Non-pigmented ciliary epithelial cell (primary cell): ENCODE measurements at places on chromosomes 6 and 20.

DNA sequence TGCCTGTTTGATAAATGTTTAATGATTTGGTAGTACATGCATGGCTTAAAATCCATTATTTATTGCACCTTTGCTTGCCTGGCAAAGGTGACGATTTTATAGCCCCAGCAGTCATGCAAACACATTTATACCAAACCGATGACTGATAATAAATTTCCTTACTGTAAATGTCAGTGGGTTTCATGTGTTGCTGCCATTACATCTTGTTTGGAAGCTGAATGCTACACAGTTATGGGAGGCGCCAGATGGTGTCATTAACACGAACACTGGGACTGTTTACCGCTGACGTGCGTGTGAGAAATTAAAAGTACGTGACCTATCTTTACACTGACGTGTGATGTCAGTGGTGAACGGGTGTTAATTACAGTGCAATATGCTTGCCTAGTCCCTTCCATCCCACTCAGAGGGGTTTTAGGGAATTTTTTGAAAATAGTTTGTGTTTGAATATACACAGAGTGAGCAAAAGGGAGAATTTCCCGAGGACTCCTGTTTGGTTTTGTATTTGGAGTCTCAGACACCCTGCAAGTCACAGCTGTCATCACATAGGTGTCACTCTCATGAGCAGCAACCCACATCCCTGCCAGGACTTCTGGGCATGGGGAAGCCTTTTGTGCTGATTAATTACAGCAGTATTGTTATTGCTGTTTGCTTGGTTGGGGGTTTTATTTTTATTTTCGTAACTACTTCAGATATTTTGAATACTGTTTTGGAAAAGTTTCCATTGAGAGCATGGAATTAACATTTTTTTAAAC, 151.8 kb upstream of the INSM1 start:
- DNase-seq = no peak

DNA sequence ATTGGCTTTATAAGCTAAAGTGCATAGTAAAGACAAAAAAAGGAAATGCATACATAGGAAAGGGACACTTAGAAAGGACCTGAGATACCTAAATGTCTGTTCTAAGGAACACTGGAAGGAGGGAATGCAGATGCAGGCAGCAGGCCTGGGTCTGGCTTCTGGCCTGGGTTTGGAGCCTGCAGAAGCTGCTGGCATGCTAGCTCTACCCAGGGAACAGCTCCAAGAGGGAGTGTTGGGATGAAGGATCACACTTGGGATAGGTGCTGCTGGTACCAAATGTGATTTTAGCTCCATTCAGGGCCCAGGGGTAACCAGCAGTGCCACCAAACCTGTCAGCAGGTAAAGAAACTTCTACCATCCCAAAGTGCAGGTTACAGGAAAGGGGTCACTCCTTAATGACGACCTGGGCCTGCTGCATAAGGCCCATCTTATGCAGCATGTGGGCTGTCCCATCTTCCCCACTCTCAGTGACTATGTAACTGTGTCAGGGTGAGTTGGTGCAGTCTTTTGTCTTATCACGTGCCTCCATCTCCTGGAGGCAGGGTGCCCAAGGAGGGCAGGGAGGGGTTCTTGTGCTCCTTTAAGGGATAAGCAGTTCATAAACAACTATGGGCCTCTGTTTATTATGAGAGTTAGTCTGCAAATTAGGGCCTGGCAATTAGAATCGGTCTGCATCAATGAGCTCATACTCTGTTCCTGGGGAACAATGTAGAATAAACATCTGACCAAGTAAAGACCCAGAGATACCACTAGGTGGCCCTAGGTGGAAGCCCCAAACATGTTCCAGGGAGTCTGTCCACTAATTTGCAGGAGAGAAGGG, 26.9 kb downstream of the DDX27 start:
- no peak for DNase-seq

DNA sequence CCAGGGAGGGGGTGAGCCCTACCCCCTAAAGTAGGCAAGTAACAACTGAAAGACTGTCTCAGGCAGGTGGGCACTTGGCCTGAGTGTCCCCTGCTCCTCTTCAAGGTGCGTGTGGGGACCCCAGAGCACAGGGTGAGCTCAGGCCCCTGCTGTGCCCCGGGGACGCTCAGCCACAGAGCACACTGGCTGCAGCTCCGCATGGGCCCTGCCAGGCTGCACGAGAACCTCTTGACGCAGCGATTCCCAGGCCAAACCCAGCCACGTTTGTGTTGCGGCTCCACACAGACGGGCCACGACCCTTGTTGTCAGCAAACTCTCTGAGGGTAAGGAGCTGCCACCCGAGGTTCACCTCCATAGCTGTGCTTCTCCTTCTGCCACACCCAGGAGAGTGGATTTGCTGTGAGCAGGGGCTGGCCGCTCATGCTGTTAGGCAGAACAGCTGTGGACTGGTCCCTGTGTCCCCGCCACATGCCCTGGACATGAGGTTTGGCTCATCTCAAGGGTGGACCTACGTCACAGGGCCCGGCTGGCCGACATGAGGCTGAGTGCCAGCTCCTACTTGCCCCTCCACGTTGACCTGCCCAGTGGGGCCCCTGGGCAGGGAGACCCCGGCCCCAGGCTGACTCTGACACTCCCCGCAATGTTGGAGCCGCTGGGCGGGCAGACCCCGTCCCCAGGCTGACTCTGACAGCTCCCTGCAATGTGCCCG, 29.7 kb upstream of the GATA5 start:
- no peak for DNase-seq

- no peak for DNase-seq
These were observed 33.2 kb downstream of the MAP7 start for GRCh38 chr6:136517002-136517401.

GRCh38 chr6:65448866-65449265, 258.2 kb downstream of the EYS start:
- no peak for DNase-seq

DNA sequence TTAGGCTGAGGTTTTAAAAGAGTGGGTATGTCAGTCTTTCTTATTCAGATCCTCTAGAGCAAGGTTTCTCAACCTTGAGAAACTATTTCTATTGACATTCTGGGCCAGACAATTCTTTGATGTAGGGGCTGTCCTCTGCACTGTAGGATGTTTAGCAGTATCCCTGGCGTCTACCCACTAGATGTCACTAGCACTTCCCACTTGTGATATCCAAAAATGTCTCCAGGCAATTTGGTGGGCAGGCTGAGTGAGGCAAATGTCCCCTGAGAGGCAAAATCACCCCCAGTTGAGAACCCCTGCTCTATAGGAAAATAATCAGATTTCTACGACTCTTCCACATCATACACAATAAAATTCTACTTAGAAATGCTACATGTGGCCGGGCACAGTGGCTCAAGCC, 7.7 kb upstream of the ZKSCAN8 start:
- no peak for DNase-seq

DNA sequence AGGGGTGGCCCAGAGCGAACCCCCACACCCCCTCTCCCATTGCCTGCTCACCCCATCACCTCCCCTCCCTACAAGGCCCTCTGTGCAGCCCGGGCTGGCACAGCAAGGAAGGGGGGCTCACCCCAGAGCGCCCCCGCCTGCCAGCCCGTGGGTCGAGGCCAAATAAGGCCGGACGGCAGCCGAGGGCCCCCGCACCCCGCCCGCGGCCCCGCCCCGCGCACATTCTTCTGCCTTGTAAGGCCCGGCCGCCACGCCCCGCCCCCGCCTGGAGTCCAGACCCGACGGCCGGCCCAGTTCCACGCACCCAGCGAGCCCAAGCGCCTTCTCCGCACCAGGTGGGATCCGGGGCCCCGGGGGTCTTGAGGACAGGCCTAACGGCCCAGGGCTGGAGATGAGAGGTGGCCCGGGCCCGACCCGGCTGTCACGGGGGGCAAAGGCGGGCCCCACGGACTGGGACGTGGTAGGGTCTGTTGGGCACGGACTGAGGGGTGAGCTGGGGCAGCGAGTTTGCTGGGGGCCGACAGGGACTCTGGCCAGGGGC, at the start of gene MYL9:
TSS of gene MYL9 (plus strand) at position 293 of the 541 bp plus-strand sequence. CDS start 3,366 bp downstream, outside the sequence.
- no peak for DNase-seq
